ENCODE measurements at places on chromosomes 12 and 14.

GRCh38 chr12:14366209-14367039 lies 942 bp downstream of the ATF7IP start:
- DNase-seq = no peak

DNA sequence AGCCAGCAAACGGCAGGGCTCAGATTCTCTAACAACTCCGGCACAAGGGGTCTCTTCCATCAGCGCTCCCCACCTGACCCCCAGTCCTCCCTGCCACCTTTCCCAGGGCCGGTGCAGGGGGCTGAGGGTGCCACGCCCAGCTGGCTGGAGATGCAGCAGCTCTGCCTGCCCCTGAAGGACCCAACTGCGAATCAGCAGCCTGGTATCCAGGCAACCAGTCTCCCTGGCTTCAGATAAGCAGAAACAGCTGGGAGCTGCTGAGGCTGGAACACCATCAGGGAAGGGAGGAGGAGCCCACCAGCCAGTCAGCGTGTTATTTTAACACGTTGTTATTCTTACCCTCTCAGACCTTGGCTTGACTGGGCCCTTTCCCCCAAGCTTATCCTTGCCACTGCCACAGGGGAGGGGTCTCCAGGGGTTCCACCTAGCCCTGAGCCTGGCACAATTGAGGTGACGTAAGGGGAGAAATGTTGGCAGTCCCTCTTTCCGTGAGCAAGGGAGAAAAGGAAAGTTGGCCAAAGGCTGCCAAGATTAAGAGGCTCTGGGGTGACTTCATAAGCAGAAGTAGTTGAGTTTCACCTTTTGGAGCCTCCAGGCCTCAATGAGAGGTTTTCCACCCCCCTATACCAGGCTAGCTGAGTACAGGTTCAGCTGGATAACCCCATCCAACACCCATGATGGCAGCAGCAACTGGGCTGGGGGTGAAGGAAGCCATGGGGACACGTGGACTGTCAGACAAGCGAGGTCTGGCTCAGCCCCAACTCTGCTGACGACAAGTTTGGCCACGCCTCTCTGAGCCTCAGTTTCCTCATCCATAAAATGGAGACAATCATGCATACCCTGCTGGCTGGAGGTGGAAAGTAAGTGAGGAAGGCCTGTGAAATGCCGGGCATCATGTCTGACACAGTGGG lies 91.1 kb downstream of the IRF2BPL start:
- DNase-seq = no peak

GRCh38 chr12:120453977-120454376 lies 7.7 kb downstream of the GATC start:
- no peak for DNase-seq

DNA sequence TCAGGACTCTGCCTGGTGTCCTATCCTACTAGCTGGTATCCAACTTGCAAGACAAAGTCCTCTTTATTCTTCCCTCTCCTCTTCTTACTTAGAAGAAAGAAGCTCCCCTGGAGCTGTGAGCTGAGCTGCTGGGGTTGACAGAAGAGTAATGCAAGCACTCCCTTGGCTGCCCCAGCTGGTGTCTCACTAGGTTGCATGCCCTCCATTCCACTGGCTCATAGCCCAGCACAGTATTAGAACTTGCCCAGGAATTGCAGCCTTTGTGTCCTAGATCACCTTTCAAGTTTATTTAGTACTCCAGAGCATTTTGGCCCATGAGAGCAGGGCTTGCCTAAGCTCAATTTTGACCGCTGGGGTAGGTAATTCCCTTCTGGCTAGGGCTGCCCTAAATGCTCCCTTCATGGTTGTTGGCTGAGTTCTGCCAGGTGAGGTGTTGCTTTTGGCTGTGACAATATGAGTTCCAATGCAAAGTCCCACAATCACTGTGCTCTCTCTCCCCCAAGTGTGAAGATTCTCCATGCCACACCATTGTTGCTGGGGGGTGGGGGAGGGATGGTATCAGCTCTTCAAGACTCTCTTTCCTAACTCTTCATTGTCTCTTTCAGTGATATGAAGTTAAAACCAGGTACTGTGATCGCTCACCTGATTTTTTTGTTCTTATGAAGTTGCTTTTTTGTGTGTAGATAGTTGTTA lies 317.4 kb upstream of the DDHD1 start:
- no peak for DNase-seq

- no peak for DNase-seq
These were observed 234.0 kb upstream of the HMGA2 start for GRCh38 chr12:65590318-65590717.

DNA sequence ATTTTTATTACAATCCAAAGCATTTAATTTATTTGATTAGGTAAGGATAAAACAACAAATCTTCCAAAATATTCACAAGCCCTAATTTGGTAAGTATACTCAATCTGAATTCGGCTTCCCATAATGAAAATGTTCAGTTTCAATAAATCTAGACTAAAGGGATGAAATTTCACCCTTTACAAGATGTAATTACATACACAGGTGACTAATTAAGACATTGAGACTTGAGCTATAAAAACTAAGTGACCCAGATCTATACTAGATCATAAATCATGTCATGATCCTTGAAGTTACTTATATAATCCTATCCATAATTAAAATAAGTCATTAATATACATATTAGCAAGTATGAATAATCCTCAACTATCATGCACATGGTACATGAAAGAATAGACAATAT lies 36.6 kb downstream of the LRP6 start:
- DNase-seq = no peak

DNA sequence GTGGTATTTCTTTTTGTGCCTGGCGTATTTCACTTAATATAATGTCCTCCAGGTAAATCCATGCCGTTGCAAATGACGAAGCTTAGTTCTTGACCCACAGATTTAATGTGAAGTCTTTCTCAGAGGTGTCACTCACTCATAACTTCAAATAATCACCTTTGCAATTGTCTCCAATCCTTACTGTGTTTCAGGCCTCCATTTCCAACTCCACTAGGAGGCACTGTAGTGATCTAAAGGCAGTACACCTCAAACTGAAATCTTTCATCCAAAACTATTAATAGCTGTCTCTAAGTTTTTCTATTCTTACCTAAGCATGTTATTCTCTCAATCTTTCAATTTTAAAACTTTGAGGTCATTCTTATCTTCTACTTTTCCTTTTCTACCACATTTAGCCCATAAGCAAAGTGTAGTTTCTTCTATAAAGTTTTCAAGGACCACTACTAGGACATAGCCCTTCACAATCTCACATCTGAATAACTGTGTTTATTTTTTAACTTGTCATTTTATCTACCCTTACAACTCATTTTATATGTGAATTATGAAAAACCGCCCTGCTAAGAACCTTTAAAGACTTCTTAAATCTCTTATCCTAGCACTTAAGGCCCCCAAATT lies 25.5 kb upstream of the FBXO34 start:
- DNase-seq = no peak

DNA sequence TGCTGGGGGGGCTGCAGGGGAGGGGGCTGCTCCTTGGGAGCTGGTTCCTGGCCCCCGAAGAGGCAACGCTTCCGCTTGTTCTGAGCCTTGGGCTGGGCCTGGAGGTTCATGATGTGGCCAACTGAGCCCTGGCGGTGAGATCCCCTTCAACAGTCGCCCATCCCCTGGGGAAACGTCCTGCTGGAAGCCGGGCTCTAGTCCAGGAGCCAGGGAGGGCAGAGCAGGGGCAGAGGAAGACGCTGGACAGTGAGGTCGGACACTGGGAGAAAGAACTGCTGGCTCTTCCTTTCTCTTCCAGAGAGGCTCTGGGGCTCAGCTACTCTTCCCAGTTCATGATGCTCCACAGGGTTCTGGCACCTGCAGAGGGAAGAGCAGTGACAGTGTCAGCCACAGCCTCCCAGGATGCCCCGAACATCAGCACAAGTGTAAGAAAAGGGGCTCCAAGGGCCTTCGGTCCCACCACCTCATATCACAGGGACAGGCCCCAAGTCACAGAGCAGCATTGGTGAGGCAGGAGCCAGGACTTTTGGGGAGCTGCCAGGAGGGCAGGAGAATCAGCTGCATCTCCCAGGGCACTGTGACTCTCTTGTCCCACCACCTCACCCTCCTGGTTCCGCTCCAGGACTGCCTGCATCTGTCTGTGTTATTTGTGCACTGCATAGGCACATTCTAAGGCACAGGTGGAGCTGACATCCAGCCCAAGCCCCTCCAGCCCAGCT lies 25.9 kb upstream of the PNMA1 start:
- DNase-seq = no peak

- peak; percentile 34 for DNase-seq
These were observed at the start of gene CACNA1C for GRCh38 chr12:2052826-2053678. Gene CACNA1C, plus strand, starts transcription at chr12:2052987. Its CDS starts 576 bp downstream, at chr12:2053563.

DNA sequence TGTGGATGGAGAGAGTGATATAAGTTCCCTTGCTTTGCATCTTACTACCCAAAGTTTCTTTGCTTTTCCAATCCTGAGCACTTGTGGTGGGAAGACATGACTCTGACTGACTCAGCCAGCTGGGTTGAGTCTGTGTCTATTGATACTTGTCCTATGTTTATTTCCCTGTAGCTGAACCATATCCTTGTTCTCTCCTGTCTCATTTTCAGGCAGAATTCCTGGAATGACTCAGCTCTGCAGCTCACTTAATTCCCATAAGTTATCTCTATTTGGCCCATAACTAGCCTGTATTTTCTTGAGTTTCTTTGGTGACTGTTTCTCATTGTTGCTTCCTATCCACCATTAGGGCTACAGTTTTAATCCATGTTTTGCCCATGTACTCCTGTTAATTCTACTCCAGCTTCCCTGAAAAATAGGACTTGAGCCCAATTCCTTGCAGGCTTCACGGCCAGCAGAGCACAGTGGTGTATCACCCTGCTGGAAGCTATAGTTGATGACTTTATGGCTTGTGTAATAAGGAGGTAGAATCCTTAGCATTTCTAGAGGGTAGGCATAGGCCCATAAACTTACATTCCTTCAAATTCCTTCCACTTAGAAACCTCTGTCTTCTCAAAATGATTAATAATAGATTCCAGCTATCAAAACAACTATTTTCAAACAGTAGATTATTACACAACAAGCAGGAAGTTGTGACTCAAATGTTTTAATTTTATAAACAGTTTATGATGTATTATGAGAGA lies 183.1 kb downstream of the TMTC3 start:
- no peak for DNase-seq

- DNase-seq = no peak
These were observed at the start of gene GZMB for GRCh38 chr14:24634158-24634557. Gene GZMB, minus strand, starts transcription at chr14:24634190. Its CDS starts 30 bp downstream, at chr14:24634160.

DNA sequence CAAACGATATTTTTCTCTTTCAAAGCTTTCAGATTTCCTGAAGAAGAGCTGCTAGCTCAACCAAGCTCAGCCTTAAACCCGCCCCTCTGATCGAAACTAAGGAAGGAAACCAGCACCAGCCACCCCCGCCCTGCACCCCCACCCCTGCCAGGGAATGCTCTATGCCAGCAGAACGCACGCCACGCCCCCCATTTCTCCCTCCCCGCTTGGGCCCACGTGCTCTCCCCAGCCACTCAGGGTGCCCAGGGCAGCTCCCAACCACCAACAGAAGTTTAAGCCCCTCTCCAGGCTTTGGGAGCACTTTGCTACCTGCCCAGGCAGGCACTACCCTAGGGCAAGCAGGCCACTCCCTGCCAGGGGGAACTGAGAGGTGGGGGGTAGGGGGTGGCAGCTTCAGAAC lies 18.8 kb upstream of the KRT78 start:
- no peak for DNase-seq

DNA sequence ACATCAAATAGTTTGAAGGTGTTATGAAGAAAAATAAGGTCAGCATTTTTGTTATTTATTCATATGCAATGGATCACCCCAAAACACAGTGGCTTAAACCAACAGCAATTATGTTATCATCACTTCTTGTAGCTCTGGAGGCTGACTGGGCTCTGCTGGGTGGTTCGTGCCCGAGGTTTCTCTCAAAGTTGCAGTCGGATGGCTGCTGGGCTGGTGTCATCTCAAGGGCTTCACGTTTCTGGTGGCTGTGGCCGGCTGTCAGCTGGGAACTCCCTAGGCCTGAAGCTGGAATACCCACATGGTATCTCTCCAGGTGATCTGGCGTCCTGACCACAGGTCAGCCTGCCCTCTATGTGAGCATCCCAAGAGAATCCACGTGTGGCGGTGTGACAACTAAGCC lies 12.0 kb downstream of the DIO3 start:
- no peak for DNase-seq

DNA sequence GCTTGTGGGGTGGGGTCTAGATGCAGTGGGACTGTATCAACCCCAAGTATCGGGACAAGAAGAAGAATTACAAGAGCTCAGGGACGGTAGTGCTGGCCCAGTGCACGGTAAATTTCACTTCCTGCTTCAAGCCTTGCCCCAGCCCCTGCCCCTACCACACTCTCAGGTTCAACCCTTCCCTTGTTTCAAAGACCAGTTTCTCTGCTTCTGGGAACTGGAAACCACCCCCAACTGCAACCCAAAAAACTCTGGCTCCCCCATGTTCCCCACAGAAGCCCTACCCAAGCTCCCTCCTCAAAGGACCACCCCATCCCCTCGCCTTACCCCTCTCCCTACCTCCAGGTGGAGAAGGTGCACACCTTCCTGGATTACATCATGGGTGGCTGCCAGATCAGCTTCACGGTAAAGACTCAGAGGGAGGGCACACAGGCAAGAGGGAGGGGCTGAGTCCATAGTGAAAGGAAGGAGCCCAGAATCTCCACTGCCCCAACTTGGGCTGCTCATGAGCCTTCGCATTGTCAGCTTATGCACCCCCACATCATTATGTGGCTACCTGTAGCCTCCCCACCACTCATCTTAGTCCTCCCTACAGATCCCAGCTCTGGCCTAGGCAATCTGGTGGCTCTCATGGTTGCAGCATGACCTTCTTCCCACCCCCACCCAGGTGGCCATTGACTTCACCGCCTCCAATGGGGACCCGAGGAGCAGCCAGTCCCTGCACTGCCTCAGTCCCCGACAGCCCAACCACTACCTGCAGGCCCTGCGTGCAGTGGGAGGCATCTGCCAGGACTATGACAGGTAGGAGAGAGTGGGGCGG lies 4.3 kb downstream of the CPNE6 start:
- DNase-seq = no peak

DNA sequence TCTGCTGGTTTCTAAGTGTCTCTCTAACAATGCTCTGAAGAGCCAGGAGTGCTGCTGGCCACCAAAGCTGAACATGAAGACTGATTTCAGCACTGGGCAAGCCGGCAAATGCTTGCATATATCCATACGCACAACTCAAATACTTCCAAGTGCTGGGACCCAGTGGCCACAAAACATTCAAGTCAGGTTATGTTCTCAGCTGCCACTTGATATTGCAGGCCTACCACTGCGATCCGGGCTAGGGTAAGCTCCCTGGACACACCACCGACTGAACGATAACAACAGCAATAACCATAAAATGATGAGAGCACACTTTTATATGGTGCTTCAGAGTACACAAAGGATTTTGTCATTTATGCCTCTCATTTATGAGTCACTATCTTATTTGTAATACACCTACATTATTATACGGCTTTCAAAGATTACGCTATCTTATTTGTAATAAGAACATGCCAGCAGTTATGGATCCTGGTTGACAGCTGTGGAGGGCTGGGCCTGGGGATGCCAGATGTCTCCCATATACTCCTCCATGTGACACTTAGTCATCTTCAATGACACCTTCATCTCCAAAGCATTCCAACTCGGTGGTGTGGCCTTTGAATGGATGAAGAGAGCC lies 35.5 kb downstream of the CRACR2A start:
- DNase-seq = no peak

Data from amygdala (tissue), 56 donors.